ENCODE measurements at places on chromosomes 2 and 18. TPM values are rescaled to one million over a fixed set of nuclear protein-coding genes. Genes with fewer than 3 reads are reported as not detected.

Gene AFG3L2
- total RNA-seq = 41.0 TPM

Gene GAL3ST2
- not detected for total RNA-seq

Gene OTOS
- not detected for total RNA-seq

Gene ADAM17
- total RNA-seq = 23.0 TPM

Gene OBSL1
- total RNA-seq = not detected

Gene KLHL29
- 4.4 TPM for total RNA-seq

Gene KYNU
- total RNA-seq = not detected

Gene LIMS4
- total RNA-seq = 0.67 TPM

Gene TUBA4B
- not detected for total RNA-seq

Gene MEP1B
- total RNA-seq = not detected

Gene SGPP2
- 0.53 TPM for total RNA-seq

Gene CAPN13
- total RNA-seq = not detected

Gene KRTCAP3
- 7.1 TPM for total RNA-seq

Gene GALM
- total RNA-seq = 31.0 TPM

Gene SLC4A5
- total RNA-seq = 4.6 TPM

Gene HTR2B
- total RNA-seq = not detected

All from activated naive CD4-positive, alpha-beta T cell treated with anti-CD3 and anti-CD28 coated beads, Interleukin-2, amount 10 ng/mL, durations not matched to agents 5 hours and 36 hours (primary cell).